Stimulated activated CD4-positive, alpha-beta T cell treated with anti-CD3 and anti-CD28 coated beads, Interleukin-15, amount 100 ng/mL, for 1 hour (primary cell): ENCODE measurements at places on chromosomes 13 and 19.

DNA sequence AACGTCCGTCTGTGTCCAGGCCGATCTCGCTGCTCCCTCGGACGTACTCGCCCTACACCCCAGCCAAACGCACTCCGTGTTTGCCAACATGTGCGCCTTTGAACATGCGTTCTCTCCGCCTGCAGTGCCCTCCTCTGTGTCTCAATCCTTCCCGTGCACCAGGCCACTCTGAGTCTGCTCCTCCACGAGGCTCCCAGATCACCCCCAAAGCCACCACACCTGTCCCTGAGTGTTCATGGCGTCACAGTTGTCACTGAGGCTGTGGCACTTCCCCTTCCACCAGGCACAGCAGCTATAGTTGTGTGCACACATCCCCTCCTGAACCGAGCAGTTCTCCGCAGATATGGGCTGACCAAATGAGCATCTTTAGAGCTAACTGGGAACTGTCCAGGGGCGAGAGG, 35.6 kb downstream of the RASA3 start:
- DNase-seq = no peak

GRCh38 chr13:25046274-25046984, 49.5 kb upstream of the PABPC3 start:
- no peak for DNase-seq

GRCh38 chr13:92842145-92842544, 384.5 kb upstream of the GPC6 start:
- no peak for DNase-seq

GRCh38 chr13:46571189-46571908, 18.4 kb downstream of the LRCH1 start:
- no peak for DNase-seq

DNA sequence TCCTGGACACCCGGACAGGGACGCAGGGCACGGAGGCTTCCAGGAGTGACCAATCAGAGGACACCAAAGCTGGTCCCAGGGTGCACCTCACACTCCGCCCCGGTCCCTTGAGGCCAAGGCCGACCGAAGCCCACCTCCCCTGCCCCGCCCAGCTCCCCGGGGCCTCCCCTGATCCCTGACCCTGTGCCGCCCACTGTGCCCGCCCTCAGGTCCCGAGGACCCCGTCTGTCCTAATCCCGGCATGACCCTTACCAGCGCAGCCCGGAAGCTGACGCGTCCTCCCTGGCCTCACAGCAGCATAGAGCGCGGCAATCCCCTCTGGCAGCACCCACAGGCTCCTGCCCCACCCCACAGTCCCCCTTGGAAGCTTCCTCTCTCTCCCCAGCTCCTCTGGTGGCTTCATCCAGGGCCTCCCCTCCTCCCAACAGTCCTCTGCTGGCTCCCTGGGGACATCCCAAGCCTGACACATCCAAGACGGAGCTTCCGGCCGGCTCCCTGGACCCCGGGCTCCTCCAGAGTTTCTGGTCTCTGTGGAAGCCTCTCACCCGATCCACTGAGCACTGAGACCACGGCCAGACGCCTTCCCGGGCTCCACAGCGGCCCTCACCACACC, 7.4 kb upstream of the CDC34 start:
- DNase-seq = no peak

DNA sequence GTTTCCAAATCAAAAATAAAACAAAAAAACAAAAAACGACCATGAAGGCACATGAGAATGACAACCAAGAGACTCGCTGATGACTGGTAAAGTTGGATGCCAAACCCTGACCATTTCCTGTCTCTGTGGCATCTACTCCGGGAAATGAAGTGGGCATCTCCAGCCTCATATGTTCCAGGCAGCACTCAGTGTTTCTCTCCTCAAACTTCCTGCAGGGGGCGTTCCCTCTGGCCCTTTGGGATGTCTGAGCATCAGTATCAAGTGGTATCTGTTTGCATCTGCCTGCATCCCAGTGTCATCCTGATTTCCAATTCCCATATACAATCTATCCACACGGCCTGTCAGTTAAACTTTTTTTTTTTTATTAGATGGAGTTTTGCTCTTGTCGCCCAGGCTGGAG, 9.8 kb upstream of the SIGLEC12 start:
- no peak for DNase-seq

GRCh38 chr13:93228643-93228937, 2.0 kb downstream of the GPC6 start:
- no peak for DNase-seq

- no peak for DNase-seq
Observed at GRCh38 chr13:32432856-32433255, 4.9 kb upstream of the N4BP2L1 start.

GRCh38 chr19:47270408-47270807, 4.3 kb upstream of the INAFM1 start:
- no peak for DNase-seq

DNA sequence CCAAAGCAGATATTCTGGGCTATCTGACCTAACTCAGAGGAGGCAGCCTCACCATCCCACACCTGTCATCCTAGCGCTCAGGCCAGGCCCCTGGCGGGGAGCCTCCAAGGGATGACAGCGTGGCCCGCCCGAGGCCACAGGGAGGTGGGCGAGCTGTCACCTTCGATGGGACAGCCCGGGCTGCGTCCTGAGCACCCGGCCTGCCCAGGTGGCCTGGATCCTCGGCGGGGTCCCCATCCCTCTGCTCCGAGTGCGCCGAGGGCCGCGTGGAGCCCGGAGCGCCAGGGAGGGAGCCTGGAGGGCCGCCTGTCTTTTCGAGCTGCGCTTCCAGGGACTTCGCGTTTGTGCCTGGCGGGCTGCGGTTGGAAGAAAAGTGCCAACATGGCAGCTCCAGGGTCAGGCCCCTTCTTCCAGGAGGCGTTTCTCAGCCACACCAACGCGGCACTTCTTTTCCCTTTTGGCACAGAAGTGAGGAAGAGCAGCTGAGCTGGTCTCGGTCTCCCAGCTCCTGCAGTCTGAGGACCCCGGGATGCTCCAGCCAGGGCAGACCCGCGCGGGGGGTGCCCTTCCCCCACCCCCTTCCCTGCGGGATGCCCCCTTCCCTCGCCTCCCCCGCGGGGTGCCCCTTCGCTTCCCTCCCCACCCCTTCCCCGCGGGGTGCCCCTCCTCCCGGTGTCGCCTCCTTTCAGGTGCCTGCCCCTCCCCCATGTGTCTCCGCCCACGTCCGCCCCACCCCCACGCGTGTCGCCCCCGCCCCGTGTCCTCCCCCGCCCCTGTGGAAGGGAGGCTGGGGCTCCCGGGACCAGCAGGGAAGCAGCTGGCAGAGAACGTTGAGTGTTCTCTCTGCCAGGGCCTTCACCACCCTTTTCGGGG, 42.3 kb downstream of the GJA3 start:
- no peak for DNase-seq

- no peak for DNase-seq
Observed at GRCh38 chr19:32824191-32824751, 45.3 kb downstream of the SLC7A9 start.

DNA sequence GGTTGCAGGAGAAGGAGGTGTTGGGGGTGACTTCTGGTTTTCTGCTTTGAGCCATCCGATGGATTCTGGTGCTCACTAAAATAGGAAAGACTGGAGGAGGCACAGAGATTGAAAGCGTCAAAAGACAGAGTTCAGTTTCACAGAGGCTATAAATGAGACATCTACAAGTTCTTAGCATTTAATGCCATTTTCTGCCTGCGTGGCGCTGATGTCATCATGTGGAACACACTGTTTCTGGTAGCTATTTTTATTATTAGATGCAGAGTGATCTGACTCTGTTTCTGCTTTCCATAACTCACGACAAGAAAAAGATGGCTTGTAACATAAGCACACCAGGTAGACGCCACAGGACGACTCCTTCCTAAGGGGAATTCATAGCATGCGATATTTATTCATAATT, 3.3 kb upstream of the SLC39A3 start:
- no peak for DNase-seq

DNA sequence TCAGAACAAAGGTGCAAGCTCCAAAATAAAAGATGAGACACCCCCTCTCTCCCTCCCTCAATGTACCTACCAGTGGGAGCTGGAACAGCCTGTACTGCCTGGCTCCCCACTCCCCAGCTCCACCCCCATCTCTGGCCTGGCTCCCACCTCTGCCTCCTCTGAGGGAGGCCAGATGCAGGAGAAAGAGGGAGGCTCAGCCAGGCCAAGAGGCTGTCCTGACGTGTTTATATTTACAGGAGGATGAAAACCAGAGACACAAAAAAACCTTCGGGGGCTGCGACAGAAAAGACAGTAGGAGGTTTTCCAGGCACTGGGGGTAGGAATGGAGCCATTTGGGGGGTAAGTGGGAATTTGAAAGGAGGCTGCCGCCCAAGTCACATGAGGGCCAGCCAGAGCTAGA, 19.7 kb downstream of the ARHGEF18 start:
- DNase-seq = no peak

DNA sequence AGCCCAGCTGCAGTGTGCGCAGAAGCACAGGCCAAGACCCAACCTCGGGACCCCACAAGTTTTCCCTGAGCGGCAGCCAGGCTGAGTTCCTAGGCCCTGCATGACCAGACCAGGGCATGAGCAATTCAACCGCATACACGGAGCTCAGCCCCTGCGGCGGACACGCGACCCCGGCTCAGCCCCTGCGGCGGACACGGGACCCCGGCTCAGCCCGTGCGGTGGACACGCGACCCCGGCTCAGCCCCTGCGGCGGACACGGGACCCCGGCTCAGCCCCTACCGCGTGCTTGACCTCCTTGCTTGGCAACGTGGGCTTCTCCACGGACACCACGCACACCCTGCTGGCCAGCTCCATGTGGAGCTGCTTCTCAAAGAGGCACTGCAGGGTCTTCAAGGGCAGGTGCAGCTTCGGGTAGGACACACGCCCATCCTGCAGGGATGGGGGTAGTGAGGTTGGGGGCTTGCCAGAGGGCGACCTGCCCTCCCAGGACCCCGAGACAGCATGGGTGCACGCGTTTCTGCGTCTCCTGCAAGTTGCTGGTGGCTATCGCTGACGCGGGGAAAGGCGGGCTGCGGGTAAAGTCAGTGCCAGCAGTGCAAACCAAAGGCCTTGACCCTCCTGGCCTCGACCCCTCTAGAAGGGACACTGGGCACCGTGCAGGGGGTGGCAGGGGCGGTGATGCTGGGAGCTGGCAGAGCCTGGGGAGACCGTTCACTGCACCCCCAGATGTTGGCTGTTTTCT, 10.0 kb downstream of the POLRMT start:
- no peak for DNase-seq

GRCh38 chr13:26051657-26052311, at the start of gene SHISA2:
SHISA2 (minus strand) TSS chr13:26052016; CDS start chr13:26050975, 1,041 bp downstream.
- no peak for DNase-seq

GRCh38 chr19:16897856-16898161, 9.0 kb downstream of the F2RL3 start:
- no peak for DNase-seq

- no peak for DNase-seq
Observed at GRCh38 chr19:22634450-22634827, 315 bp downstream of the ZNF492 start.

GRCh38 chr13:107421951-107422350, 793.4 kb downstream of the LIG4 start:
- no peak for DNase-seq

GRCh38 chr13:40232311-40233040, 434.0 kb downstream of the FOXO1 start:
- DNase-seq = no peak

GRCh38 chr19:58479303-58479702, 3.2 kb downstream of the ZNF446 start:
- DNase-seq = no peak

DNA sequence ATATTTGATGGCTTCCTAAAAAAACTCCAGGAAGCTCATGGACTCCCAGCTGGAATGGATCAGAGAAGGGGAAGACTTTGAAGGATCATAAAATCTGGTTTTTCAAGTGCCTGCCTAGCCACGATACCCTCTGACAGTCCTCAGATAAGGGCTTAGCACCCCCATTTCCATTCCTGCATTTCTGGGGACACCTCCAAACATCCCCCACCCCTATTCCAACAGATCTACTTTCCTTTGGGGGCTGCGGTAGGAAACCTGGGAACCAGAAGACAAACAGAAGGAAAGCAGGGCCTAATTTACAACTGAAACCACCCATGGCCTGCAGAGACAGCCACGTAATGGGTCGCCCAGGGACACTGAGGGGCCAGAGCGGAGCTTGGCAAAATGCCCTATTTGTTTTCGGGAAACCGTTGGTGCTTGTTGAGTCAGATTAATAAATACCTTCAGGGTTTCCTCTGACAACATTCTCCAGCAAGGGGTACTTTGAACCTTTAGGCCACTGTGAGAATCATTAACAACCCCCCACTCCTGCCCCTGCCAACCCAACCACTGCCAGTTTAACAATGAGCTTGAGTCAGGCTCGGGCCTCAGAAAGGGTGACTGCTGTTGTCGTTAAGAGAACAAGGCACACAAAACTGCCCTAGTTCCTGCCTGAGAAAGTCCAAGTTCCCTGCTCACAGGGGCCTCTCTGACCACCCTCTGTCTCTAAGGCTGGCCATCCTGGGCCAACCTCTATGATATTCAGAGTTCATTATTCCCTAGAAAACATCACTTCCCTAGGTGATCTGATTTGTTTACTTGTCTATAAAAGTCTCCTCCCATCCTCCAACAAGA, 23.5 kb downstream of the RHPN2 start:
- no peak for DNase-seq

- no peak for DNase-seq
Observed at GRCh38 chr19:48216933-48217332, 38.8 kb downstream of the CARD8 start.

GRCh38 chr19:8575467-8575997, 1.7 kb downstream of the MYO1F start:
- DNase-seq = no peak

DNA sequence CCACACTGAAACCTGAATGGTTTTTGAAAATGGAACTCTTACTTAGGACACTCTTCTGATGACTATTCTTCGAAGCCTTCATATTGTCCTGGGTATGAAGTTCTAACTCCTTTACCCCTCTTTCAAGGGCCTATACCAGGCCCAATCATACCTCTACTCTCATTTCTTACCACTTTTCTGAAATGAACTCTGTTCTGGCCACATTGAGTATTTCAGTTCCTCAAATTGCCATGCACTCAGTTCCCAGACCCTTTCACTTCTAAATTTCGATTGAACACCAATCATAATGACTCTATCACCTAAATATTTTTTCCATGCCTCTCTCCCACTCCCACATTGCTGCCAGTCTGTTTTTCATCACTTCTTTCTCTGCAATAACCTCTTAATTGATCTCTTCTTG, 53.7 kb downstream of the LACC1 start:
- DNase-seq = no peak

GRCh38 chr13:70893832-70894231, 785.6 kb upstream of the KLHL1 start:
- DNase-seq = no peak

DNA sequence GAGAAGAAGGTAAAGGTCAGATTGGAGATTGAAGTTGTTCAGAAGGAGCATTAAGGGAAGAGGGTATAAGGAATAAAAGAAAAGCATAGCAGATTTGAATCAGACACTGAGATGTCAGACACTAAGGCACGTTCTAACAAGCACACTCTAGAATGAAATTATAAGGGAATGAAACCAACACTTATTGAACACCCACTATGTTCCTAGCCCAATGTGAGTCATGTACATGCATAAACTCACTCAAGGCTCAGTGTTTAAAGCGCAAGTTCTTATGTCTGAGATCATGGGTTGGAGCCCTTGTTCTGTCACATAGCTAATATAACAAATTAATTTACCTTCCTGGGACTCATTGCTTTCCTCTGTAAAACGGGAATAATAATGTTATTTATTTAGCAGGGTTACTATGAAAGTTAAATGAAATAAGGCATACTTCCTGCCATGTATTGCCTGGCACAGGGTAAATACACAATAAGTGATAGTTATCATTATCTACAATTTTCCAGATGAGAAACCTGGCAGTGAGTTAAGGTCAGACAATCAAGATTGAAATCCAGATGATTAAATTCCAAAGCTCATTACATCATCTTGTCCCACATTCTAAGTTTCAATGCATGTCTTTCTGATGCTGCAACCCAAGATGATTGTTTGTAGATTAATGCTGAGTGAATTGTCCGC, 68.3 kb upstream of the DACH1 start:
- no peak for DNase-seq
